ENCODE measurements at places on chromosomes 6 and 20. TPM values are rescaled to one million over a fixed set of nuclear protein-coding genes. Genes with fewer than 3 reads are reported as not detected.

DNA sequence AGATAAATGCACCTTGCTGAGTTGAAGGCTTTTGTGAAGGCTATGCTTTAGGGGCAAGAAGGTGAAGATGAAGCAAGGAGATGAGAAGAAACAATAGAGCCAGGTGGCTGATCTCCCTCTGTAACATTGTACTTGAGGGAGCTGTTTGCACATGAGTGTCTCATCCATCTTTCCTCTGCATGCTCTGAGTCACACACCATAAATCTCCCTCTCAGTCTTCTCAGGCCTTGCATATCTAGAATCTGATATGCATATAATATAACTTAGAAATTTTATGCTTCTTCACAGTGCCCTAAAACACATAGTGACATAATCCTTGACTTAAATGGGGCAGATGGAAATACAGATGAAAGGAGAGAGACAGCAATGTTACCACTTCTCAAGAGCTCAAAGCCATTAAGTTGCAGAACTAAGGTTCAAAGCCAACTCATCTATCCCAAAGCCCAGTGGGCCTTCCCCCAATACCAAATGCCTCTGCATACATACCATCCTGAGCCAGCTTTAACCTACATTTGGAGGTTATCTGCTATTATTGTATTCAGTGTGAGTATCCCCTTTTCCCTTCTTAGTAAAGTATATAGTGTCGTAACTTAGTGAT lies 62.4 kb upstream of the STXBP5 start:
- no peaks in the 10 kb centered on the region for H3K27me3 ChIP-seq
- no peak overlapping the region for H3K4me3 ChIP-seq
- peaks cover 2% of the 10 kb centered on the region for H3K4me1 ChIP-seq
- no peak for DNase-seq

- H3K4me3 ChIP-seq = no peak overlapping the region
- no peaks in the 10 kb centered on the region for H3K27me3 ChIP-seq
- no peak overlapping the region for H3K27ac ChIP-seq
- H3K4me1 ChIP-seq = peaks cover 3% of the 10 kb centered on the region
Measured at GRCh38 chr6:32045811-32046449, 7.7 kb downstream of the CYP21A2 start.

DNA sequence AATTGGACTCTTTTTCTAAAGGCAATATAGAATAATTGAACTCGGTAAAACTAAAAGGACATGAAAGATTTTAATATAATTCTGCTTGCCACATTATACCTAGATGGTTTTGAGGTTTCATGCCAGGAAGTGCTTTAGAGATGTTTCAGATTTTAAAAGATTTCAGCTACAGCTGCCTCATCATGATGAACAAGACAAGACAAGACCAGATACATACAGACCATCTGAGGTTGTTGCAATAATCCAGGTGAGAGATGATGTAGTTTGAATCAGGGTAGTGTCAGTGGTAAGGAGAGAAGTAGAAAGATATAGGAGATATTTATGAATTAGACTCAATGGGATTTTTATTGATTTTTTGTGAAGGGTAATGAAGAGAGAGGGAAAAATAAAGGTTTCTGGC lies 374.3 kb upstream of the HSF2 start:
- H3K36me3 ChIP-seq = no peaks in the 10 kb centered on the region
- H3K4me1 ChIP-seq = no peaks in the 10 kb centered on the region
- H3K27ac ChIP-seq = no peak overlapping the region
- H3K4me3 ChIP-seq = no peak overlapping the region
- no peak for DNase-seq
- no peaks in the 10 kb centered on the region for H3K27me3 ChIP-seq

DNA sequence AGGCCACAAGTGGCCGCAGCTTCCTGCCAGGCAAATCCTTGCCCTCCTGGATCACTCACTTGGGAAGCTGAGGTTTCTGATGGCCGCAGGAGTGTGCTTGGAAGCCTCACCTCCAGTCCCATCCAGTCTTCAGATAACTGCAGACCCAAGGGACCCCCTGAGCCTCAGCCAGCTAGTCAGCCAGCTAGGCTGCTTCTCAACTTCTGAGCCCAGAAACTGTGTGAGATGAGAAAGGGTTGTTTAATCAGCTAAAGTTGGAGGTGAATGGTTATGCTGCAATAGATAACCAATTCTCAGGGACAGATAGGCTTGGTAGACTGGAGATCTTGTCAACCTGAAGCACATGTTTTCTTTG lies 96.9 kb downstream of the THBS2 start:
- no peak overlapping the region for H3K27ac ChIP-seq
- no peaks in the 10 kb centered on the region for H3K27me3 ChIP-seq
- no peak for DNase-seq
- H3K4me1 ChIP-seq = no peaks in the 10 kb centered on the region
- H3K36me3 ChIP-seq = no peaks in the 10 kb centered on the region

The PLG gene
- total RNA-seq = not detected

DNA sequence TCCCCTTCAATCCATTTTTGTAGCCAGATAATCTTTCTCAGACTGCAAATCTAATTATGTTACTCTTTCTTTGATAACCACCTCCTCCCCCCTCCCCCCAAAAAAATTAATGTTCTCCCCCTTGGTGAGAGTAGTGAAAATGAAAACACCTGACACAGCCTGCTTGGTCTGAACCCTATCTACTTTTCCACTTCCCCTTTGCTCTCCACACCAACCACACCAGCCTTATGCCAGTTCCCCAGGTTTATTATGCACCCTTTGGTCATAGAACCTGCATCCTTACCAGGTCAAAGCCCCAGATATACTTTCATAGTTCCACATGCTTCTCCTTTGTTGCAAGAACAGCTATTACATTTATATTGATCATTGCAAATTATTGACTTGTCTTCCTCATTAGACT lies 19.4 kb downstream of the PFDN4 start:
- peaks cover 5% of the 10 kb centered on the region for H3K4me1 ChIP-seq
- DNase-seq = no peak
- no peak overlapping the region for H3K4me3 ChIP-seq
- H3K27ac ChIP-seq = no peak overlapping the region
- no peaks in the 10 kb centered on the region for H3K36me3 ChIP-seq
- H3K27me3 ChIP-seq = peaks cover 3% of the 10 kb centered on the region

The DEFB132 gene
- total RNA-seq = not detected

DNA sequence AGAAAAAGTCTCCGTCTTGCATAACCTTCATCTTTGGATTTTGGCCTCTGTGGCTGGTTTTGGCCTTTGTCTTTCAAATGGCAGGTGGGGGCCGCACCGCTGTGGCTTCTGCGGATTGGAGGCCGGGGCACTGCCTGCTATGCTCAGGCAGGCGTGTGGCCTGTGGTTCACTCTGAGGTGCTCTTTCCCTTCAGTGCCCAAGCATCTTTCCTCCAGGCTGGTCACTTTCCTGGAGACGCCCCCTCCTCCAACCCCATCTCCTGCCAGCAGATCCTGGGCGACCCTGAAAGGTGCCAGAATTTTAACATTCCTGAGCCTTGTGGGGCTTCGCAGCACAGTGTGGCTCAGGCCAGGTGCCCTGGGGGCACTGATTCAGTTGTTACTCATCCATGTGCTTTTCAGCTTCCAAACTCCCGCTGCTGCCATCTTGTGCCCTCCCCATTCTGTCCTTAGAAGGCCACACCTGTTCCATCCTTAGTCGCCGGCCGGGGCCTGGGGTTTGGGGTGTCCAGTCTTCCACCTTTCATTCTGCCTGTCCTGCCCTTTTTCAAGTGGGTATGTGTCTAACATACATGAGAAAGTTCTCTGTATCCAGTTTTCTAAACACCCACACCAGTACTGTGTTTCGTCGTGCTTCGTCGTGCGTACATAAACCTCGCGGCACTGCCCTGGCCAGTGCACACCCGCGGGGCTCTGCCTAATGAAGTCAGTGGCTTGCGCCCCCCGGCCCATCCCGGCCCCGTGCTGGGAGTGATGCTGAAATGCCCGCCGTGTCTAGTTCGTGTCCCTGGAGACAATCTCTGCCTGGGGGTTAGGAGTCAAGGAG lies 12.1 kb downstream of the SS18L1 start:
- H3K36me3 ChIP-seq = peaks cover 36% of the 10 kb centered on the region
- no peak for DNase-seq
- H3K4me1 ChIP-seq = peaks cover 9% of the 10 kb centered on the region
- no peak overlapping the region for H3K27ac ChIP-seq
- H3K4me3 ChIP-seq = no peak overlapping the region
- H3K27me3 ChIP-seq = no peaks in the 10 kb centered on the region

The AARS2 gene
- 19.6 TPM for total RNA-seq

GRCh38 chr20:11248011-11248409 lies 574.2 kb upstream of the JAG1 start:
- H3K27me3 ChIP-seq = no peaks in the 10 kb centered on the region
- no peaks in the 10 kb centered on the region for H3K36me3 ChIP-seq
- H3K4me1 ChIP-seq = no peaks in the 10 kb centered on the region
- no peak overlapping the region for H3K27ac ChIP-seq

DNA sequence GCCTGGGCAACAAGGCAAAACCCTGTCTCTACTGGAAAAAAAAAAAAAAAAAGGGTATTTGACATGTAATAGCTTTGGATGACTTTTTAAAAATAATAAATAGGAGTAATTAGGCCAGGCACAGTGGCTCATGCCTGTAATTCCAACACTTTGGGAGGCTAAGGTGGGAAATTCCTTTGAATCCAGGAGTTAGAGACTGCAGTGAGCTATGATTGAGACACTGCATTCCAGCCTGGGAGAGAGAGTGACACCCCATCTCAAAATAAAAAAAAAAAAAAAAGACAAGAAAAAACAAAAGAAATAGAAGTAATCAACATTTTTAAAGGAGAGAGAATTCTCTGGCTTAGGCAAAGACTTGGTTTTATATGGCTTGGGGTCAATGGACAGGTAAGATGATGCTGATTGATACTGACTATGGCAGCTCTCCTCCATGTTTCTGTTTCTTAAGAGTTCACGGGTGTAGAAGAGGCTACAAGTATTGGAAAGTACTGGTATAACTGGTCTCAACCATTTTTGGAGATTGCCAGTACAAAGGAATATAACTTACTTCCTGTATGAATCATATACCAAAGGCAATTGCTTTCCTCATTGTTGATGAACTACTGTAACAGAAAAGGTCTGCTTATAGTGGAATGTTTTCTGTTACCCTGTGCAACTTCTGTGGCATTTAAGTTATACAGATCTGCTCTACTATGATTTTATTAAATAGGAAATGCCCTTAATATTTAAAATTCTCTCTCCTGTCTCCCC lies 10.1 kb downstream of the MAP3K5 start:
- no peak overlapping the region for H3K27ac ChIP-seq
- H3K4me1 ChIP-seq = peaks cover 58% of the 10 kb centered on the region
- H3K27me3 ChIP-seq = no peaks in the 10 kb centered on the region
- peaks cover 40% of the 10 kb centered on the region for H3K36me3 ChIP-seq
- H3K4me3 ChIP-seq = no peak overlapping the region

- no peaks in the 10 kb centered on the region for H3K27me3 ChIP-seq
- no peaks in the 10 kb centered on the region for H3K36me3 ChIP-seq
- no peak overlapping the region for H3K4me3 ChIP-seq
Measured at GRCh38 chr6:97689078-97689754, 406.2 kb upstream of the MMS22L start.

DNA sequence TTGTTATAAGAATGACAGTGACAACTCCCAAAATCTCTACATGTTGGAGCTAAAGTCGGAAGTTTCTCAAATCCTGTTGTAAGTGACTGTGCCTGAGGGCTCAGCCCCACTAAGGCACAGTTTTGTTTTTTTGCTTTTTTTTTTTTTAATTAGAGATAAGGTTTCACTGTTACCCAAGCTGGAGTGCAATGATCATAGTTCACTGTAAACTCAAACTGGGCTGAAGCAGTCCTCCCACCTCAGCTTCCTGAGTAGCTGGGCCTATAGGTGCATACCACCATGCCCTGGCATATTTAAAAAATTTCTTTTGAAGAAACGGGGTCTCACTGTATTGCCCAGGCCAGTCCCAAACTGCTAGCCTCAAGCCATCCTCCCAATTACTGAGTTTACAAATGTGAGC lies 96.9 kb downstream of the DTD1 start:
- no peaks in the 10 kb centered on the region for H3K4me1 ChIP-seq
- DNase-seq = no peak
- no peaks in the 10 kb centered on the region for H3K36me3 ChIP-seq
- H3K4me3 ChIP-seq = no peak overlapping the region
- no peaks in the 10 kb centered on the region for H3K27me3 ChIP-seq

The TBC1D32 gene
- 10.9 TPM for total RNA-seq

GRCh38 chr20:63739130-63740069 lies at the start of gene SLC2A4RG:
Gene SLC2A4RG, plus strand, starts transcription at chr20:63739776. Its CDS starts 137 bp downstream, at chr20:63739913.
- peak; percentile 68 for DNase-seq
- H3K4me3 ChIP-seq = peak within 1 kb of the TSS; percentile 87
- H3K36me3 ChIP-seq = peaks cover 26% of the 10 kb centered on the region
- H3K27me3 ChIP-seq = no peaks in the 10 kb centered on the region

The FAM83C gene
- total RNA-seq = not detected

The CST1 gene
- total RNA-seq = not detected

DNA sequence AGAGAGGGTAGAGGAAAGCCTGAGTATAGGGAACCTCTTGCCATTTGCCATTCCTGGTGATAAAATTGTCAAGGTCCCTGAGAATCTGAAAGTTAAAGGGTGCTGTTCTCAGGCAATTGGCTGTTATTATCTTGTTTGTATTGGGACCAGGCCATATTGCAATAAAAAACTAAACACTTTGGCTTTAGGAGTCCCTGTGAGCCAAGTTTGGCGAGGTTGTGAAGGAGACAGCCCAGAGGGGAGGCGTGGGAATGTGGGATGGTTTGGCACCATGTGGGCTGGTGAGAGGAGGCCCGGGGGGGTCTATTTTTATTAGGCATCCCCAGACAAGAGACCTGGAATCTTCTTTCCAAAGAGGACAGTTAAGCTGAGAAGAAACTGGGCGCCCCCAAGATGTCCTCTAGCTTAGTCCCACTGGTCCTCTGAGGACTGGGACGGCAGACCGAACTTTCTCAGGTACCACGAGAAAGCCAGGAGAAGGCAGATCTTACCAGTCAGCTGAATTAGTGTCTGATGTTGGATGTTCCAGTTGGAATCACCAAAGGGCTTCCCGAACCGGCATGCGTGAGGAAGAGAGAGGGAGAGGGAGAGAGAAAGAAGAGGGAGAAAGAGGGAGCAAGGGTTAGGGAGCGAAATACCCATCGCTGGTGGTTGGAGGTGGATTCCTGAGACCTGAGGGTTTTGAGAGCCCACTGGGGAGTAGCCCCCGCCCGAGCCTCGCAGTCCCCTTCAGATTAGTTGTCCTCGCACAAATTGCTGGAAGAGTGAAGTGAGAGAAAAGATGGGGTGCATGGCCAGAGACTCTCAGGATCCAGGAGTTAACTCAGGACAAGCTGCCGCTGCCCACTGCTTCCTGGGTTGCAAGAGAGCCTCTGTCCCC lies 24.4 kb downstream of the DYNLT1 start:
- H3K4me3 ChIP-seq = no peak overlapping the region
- no peaks in the 10 kb centered on the region for H3K27me3 ChIP-seq
- peak overlapping the region; percentile 60 for H3K27ac ChIP-seq
- peaks cover 66% of the 10 kb centered on the region for H3K36me3 ChIP-seq
- peaks cover 1% of the 10 kb centered on the region for H3K4me1 ChIP-seq
- no peak for DNase-seq

- no peaks in the 10 kb centered on the region for H3K27me3 ChIP-seq
- DNase-seq = no peak
- H3K36me3 ChIP-seq = no peaks in the 10 kb centered on the region
Measured at GRCh38 chr6:48472091-48472490, 361.1 kb upstream of the PTCHD4 start.

GRCh38 chr20:1206366-1207148 lies 3.3 kb downstream of the C20orf202 start:
- no peak for DNase-seq
- H3K4me1 ChIP-seq = no peaks in the 10 kb centered on the region
- H3K36me3 ChIP-seq = no peaks in the 10 kb centered on the region
- peaks cover 21% of the 10 kb centered on the region for H3K27me3 ChIP-seq
- H3K4me3 ChIP-seq = no peak overlapping the region

GRCh38 chr6:20906945-20907344 lies 372.7 kb downstream of the CDKAL1 start:
- no peak overlapping the region for H3K4me3 ChIP-seq
- no peaks in the 10 kb centered on the region for H3K27me3 ChIP-seq
- H3K27ac ChIP-seq = no peak overlapping the region
- no peaks in the 10 kb centered on the region for H3K4me1 ChIP-seq
- H3K36me3 ChIP-seq = peaks cover 11% of the 10 kb centered on the region
